ENCODE measurements at places on chromosomes 16 and 17.

GRCh38 chr17:20172376-20172775 lies 163.2 kb downstream of the SPECC1 start:
- DNase-seq: no peak

- no peak for DNase-seq
These were observed 207.0 kb upstream of the CACNG3 start for GRCh38 chr16:24049113-24049512.

GRCh38 chr16:10033556-10033955 lies 148.7 kb downstream of the GRIN2A start:
- no peak for DNase-seq

GRCh38 chr16:10971560-10971961 lies 27.2 kb downstream of the CLEC16A start:
- DNase-seq: peak; percentile 59

GRCh38 chr17:28963841-28964240 lies 12.5 kb upstream of the PHF12 start:
- no peak for DNase-seq

DNA sequence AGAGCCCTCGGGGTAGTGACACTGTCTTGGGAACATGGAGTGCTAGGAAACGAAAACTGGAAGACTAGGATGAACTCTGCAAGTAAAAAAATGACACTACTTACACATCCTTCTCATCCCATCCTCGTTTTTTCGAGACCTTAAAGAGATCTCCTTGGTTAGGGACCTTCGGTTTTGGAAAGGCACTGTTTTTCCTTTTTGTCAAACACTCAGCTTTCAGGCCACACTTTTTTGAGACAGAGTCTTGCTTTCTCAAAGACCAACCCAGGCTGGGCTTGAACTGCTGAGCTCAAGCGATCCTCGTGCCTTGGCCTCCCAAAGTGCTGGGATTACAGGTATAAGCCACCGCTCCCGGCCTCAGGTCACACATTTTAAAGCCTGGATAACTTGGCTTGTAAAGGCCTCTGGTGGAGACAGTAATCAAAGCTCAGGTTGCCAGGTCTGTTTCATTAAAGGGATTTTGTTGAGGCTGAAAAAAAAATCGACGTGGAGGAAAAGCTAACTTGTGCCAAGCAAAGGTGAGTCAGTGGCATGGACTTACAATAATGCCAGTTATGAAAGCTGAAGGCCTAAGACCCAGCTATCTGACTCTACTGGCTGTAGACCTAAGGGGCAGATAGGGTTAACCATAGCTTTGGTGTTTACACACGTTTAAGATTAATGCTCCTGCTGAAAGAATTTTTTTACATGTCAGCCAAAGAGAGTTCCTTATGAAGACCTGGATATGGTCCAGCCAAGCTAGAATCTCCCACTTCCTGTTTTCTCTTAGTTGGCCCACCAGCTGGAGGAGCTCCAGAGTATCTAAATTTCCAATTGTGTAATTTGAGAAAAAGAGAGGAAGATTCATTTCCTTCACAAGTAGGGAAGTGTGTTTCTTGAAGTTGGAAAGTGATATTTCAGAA lies 823 bp downstream of the NBR1 start:
- DNase-seq: no peak

- DNase-seq: no peak
These were observed 188.7 kb upstream of the MPHOSPH6 start for GRCh38 chr16:82358606-82359221.

- no peak for DNase-seq
These were observed at the start of gene GNG13 for GRCh38 chr16:799948-800833. GNG13 (minus strand) TSS chr16:800734; CDS start chr16:799077, 1,657 bp downstream.

GRCh38 chr17:59752446-59752845 lies 45.0 kb downstream of the VMP1 start:
- DNase-seq: no peak

DNA sequence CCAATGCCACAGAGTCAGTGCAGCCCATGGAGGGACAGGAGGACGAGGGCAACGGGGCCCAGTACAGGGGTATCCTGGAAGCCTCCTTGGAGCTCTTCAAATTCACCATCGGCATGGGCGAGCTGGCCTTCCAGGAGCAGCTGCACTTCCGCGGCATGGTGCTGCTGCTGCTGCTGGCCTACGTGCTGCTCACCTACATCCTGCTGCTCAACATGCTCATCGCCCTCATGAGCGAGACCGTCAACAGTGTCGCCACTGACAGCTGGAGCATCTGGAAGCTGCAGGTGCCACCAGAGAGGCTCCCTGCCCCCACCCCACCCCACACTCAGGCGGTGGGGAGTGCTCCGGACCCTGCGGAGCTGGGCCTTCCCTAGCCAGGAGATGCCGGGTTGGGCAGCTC lies 16.6 kb downstream of the TRPV2 start:
- DNase-seq: no peak

DNA sequence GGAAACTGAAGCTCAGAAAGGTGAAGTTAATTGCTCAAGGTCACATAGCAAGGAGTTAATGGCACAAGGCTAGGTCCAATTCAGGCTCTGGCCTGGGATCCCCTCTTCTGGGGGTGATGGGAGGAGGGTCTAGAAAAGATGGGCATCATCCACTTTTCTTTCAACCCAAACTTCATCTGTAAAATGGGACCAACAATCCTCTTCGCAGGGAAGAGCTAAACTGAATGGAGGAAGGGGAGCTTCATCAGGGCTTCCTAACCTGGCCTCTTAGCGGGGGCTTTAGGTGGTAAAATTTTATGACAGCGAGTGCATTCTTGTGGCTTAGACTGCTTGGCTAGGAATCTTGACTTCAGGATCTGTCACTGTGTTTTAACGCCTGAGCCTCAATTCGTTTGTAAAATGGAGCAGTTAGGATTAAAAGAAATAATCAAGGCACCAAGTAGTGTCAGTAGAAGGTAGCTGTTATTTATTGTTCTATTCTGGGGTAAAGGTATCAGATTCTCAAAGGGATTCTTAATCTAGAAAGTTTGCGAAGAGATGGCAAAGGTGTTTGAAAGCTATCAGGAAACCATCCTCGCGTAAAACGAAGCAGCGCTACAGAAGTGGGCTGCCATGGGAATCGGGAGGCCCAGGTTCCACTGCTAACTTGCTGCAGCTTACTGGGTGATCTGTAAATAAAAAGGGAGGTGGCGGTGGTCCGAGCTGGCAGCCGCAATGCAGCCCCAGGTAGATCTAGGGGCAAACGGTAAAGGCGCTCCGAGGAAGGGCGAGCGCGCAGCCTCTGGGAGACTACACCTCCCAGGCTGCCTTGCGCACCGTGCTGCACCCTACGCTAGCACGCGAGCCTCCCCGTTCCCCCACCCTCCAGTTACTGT lies 1.5 kb upstream of the SRCAP start:
- DNase-seq: no peak

- DNase-seq: no peak
These were observed 11.8 kb downstream of the HMOX2 start for GRCh38 chr16:4487955-4488498.

DNA sequence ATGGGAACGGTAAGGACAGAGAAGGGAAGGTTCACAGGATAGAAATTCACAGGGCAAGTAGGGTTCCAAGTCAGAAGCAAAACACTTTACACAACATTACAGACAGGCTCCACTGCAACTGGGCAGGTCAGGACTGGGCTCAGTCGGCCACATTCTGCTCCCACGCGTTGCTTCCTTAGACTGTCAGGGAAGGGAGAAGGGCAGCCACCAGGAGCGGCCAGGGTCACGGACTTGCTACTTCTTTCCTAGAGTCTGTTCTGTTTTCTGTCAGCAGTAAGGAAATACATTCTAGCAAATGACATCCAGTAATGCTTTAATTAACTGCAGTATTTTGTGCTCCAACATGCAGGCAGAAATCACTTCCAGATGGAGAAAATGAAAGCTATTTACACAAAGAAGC lies 160.3 kb upstream of the RPH3AL start:
- DNase-seq: no peak

GRCh38 chr16:12245921-12246720 lies 269.6 kb downstream of the SNX29 start:
- no peak for DNase-seq

DNA sequence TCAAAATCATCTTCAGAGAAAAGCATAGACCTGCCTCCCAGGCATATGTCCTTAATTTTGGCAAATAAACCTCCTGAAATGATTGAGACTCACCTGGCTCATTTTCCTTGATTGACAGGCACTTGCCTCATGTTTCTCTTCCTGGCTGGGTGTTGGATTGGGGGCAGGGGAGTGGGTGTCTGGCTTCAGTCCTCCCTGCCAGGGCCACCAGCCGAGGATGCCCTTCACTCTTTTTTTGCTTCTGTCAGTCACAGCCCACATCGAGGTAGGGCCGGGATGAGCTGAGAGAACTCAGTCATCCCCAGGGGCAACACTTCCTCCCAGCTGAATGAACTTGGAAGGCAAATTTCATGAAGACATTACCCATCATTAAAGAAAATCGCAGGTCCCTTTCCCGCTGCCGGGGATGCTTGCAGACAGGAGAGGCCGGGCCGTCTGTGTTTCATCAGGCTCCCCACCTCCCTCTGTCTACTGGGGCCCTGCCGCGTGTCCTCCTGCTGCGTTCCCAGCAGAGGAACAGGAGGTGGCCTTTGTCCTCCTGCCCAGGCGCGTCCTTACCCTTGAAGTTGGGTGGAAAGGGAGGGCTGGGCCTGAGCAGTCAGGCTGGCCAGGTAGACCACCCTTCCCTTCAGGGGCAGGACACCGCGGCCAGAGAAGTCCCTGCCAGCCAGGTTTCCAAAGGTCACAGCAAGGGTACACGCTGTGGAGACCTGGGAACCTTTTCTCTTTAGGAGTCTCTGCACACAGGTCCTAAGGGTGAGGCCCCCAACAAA lies 11.2 kb upstream of the DNAH17 start:
- DNase-seq: no peak

GRCh38 chr17:57051886-57052361 lies 33.1 kb upstream of the AKAP1 start:
- DNase-seq: peak; percentile 98

- no peak for DNase-seq
These were observed 5.8 kb downstream of the PPY start for GRCh38 chr17:43936434-43936833.

DNA sequence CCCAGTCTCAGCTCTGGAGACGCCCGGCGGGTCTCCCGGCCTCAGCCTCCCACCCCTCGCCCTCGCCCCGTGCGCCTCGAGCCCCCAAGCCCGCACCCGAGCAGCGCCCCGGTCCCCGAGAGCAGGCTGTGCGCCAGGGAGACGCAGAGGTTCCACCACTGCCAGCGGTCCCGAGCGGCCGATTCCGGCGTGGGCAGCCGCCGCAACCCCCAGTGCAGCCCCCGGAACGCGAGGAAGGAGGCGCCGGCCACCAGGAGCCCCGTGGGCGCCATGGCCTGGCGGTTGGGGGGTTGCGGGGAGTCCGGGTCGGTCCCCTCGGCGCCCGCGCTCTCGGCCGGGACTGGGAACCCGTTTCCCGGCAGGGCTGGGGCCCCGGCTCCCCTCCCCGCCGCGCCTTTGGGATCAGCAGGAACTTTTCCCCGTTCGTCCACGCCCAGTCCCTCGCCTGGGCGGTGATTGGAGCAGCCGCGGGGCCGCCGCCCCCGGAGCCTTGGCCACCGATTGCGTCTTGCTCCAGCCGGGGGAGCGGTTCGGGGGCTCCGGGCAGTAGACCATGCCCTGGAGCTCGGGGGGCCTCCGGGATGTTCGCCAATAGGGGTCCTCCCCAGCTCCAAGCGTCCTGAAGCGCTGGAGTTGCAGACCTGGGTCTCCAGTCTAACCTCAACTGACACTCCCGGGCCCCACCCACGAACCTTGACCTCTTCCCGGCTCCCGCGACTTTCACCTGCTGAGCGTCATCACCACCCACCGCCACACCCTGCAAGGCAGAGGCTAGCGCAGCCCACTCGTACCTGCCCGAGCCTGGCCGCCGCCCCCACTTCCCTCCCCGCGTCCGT lies at the start of gene TLCD2:
Gene TLCD2, minus strand, starts transcription at position 407 of the 836 bp plus-strand sequence. Its CDS starts 135 bp downstream, at position 272.
- no peak for DNase-seq

- DNase-seq: no peak
These were observed 17.5 kb downstream of the CMTM3 start for GRCh38 chr16:66621973-66622372.

DNA sequence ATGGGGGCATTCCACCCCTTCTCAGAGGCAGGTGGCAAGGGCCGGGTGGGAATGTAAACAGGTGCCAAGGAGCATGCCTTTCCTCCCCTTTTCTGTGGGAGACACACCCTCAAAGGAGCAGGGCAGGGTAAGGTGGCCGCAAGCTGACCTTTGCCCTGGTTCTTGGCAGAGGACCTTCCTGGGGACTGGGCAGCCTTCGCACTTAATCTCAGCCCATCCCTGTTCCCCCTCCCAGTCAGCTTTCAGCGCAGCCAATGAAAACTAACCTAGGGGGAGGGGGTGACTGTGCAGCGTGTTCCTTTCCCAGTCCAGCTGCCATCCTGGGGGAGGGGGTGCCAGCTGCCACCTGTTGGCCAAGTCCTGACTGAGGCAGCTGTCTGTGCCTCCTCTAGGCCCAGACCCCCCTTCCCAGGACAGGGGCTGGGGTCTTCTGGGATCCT lies 2.8 kb downstream of the TRAF4 start:
- peak; percentile 11 for DNase-seq

DNA sequence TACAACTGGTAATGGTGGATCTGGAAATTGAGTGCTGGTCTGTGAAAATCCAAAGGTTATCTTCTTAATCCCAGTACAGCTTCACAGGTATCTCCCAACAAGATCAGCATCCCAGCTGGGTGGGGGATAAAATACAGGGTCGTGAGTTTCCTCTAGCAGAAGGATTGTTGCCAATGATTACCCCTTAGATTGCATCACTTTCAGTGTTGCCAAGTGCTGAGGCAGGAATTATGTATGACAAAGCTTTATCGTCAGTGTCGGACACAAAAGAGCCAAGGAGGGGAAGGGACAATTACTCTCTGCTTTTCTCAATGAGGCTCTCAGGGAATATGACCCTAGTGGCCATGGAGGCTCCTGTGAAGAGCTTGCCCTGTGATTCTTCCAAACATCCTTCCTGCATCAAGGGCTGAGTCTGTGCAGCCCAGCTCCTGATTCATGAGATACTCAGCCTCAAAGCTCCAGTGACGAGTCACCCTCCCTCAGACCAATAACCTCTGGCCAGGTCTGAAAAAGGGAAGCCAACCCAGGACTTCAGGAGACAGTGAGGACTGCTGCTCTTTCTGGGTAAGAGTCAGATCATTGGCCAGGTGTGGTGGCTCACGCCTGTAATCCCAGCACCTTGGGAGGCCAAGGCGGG lies 15.0 kb downstream of the OR1F1 start:
- no peak for DNase-seq

GRCh38 chr16:85246973-85247372 lies 134.7 kb upstream of the CIBAR2 start:
- DNase-seq: no peak

DNA sequence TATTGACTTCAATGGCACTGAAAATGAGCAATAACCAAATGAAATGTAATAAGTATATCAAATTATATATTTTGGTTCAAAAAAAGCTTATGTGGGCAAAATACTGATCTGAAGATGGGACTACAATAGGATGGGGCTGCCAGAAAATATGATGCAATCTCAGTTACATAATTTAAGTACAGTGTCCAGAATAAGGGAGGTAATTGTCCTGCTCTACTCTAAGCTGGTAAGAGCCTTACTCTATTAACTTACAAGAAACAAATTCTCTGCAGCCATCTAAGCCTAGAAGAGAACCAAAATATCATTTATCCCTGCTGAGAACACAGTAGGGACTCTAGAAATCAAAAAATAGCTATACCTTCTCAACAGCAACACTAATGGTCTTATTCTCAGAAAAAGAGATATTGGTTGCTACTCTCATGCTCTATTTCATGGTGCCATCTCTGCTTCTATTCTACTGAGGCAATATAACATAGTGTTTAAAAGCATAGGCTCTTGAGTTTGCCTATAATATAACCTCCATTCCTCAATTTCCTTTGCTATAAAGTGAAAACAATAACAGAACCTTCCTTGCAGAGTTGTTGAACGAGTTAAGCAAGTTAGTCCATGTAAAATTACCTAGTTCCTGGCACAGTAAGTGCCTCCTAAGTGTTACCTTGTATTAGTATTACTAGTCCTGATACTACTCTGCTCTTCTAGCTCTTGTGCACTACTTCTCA lies 19.9 kb downstream of the NQO1 start:
- DNase-seq: no peak

Measured in NCI-H1436 (cell line).